ENCODE measurements at places on chromosomes 1 and 21. TPM values are rescaled to one million over a fixed set of nuclear protein-coding genes. Genes with fewer than 3 reads are reported as not detected.

DNA sequence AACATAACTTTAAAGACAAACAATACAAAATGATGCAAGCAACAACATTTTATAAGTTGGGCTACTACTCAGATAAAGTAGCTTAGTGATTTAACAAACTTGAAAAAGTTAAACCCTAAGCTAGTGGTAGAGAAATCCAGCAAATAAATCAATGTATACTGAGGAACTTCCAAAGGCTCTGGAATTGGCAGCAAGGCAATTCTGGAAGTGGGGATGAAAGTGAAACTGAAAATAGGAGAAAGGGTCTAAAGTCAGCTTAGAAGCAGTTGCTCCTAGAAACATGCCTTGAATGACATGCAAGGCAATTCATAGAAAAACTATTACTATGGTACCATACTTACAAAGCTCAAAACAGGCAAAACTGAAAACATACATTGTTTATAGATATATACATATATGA is 90.0 kb upstream of the CAMK1G start:
- no peak overlapping the region for H3K4me3 ChIP-seq
- H3K36me3 ChIP-seq = no peaks in the 10 kb centered on the region
- no peaks in the 10 kb centered on the region for H3K4me1 ChIP-seq

DNA sequence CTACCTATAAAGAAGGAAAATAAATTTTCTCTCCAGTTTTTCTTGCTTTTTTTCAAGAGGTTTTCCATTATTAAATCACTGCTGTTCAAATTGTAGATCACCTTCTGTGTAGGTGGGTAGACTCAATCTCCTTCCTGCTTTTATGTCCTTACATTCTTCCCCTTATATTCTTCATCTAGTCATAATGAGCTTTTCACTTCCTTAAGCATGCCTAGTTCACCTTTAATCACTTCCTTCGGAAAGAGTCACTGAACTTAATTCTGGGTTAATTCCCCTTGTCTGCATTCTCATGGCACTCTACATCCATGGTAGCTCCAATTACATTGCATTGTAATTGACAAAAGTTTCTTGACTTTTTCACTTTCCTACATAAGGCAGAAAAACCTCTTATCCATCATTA is 6.1 kb upstream of the FAM177B start:
- no peaks in the 10 kb centered on the region for H3K4me1 ChIP-seq
- no peaks in the 10 kb centered on the region for H3K36me3 ChIP-seq
- DNase-seq = no peak
- no peak overlapping the region for H3K4me3 ChIP-seq
- no peaks in the 10 kb centered on the region for H3K27me3 ChIP-seq
- no peak overlapping the region for H3K27ac ChIP-seq

Gene AK4
- total RNA-seq = 73.7 TPM

Gene RGS7
- not detected for total RNA-seq

Gene ESPN
- total RNA-seq = 0.84 TPM
